MCF 10A (cell line): ENCODE measurements at places on chromosomes 7 and 10.

DNA sequence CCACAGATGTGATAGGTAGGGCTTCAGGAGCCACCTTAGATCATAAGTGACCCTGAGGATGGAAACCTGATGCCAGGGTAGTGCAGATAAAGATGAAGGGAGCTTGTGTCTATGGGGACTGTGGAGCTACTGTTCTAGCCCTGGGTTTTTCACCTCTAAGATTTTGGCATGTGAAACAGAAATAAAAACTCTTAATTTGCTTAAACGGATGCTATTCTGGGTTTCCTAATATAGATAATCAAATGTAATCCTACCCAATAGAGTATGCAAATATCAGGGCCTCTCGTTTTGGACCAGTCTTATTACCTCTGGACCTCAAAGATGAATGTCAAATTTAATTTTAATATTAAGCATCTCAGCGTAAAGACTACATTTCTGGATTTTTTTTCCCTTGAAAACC, 49.3 kb downstream of the ABCB4 start:
- no peak for DNase-seq

GRCh38 chr10:66882271-66882670, 43.6 kb upstream of the LRRTM3 start:
- no peak for DNase-seq

GRCh38 chr10:115409347-115409746, 316.2 kb downstream of the ATRNL1 start:
- DNase-seq, result no peak

- DNase-seq, result no peak
Observed at GRCh38 chr10:71720288-71720687, 710 bp upstream of the C10orf105 start.

- DNase-seq, result no peak
Observed at GRCh38 chr7:157358753-157359096, 21.9 kb downstream of the DNAJB6 start.

DNA sequence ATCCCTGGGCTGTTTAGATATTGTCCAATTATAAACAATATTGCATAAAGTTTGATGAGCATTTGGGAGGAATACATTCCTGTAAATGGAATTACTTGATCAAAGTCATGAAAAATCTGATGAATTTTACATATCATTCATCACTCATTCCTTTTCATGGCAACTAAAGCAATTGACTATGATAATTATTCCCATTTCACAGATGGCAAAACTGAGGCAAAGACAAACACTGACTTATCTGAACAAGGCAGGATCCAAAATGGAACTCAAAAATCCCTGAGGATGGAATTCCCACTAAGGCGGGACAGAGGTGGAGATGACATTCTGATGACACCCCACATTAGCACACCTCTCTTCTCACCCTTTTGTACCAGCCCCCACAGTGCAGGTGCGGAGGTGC, 17.1 kb downstream of the SLIT1 start:
- no peak for DNase-seq

- no peak for DNase-seq
Observed at GRCh38 chr7:14332155-14332554, 342.7 kb upstream of the ETV1 start.

- DNase-seq, result no peak
Observed at GRCh38 chr10:124249196-124249595, 155.8 kb upstream of the CHST15 start.

DNA sequence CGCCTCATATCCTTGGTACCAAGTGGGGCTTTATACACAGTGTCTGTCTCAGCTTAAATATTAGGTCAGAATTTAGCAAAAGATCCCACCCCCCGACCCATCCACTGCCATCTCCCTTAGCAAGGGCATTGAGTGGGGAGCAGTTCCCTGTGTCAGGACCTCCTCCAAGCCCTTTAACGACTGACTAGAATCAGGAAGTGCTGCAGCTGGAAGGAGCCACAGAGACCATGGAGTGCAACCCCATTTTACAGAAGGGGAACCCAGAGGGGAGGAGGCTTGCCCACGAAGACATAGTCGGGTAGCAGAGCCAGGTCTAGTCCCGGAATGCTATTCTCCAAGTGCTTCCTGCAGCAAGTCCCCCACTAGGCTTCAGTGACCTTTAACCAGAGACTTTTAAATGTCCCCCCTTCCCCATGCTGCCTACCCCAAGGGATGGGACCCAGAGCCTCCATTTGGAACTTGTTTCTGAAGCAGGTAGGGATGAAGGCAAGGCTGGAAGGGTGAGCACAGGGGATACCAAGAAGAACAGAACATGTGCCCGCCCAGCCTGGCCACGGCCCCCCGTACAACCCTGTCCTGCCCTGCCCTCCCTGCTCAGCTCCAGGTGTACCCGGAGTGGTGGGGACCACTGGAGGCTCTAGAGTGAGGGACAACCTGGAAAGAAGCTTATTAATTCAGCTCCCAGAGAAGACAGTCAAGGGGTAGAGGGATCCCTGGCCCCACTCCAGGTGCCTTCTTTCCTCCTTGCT, 41.3 kb downstream of the C10orf105 start:
- no peak for DNase-seq
